ENCODE measurements at places on chromosomes 11 and 22. TPM values are rescaled to one million over a fixed set of nuclear protein-coding genes. Genes with fewer than 3 reads are reported as not detected.

- H3K27me3 ChIP-seq = no peaks in the 10 kb centered on the region
- H3K36me3 ChIP-seq = peaks cover 28% of the 10 kb centered on the region
- no peak overlapping the region for H3K27ac ChIP-seq
- no peaks in the 10 kb centered on the region for H3K4me1 ChIP-seq
- DNase-seq = no peak
Measured at GRCh38 chr11:122799406-122800105, 38.7 kb upstream of the CRTAM start.

DNA sequence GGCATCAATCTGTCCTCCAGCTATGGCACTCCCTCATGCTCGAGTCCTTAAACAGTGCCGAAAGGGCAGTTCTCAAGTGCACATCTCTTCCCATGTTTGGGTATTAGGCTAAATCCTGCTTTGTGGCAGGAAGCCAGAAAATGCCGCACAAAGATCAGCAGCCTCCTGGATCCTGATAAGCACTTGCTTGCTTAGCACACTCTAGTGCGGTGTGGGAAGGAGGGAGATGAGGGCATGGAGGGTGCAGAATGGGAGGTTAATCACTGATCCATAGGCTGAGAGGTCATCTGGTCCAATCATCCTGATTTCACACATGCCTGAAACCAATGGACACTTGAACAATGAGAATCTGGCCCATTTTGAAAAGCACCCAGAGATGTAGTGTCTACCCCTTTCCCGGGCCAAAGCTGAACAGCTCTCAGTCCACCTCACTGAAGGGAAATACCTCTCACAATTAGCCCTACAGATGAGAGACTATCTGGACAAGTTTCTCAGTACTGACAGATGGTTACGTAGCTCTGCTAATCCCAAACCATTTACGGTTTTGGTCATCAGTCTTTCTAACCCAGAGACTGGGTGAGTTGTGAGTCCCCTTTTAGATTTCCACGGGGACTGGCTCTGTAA, 29.8 kb upstream of the CHRM4 start:
- H3K27ac ChIP-seq = no peak overlapping the region
- no peak for DNase-seq
- no peaks in the 10 kb centered on the region for H3K4me1 ChIP-seq
- H3K36me3 ChIP-seq = peaks cover 39% of the 10 kb centered on the region

GRCh38 chr11:118214210-118214914, 10.4 kb downstream of the JAML start:
- H3K36me3 ChIP-seq = no peaks in the 10 kb centered on the region
- no peaks in the 10 kb centered on the region for H3K4me1 ChIP-seq
- H3K4me3 ChIP-seq = no peak overlapping the region
- H3K27ac ChIP-seq = no peak overlapping the region
- DNase-seq = no peak

DNA sequence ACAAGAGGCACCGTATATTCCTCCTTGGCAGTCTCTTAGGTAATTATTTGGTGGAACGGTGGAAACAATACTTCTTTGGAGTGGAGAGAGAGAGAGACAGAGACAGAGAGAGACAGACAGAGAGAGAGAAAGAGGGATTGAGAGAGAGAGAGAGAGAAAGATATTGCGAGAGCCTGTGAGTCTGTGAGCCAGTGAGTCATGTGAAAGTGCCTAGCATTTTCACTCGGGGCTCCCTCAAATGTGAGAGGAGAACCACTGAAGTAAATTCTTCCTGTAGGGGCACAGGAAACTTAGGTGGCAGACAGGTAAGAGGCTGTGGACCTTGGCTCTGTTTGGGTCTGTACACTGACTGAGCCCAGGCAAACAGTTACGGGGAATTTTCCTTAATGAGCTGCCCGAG, 31.6 kb upstream of the SNX19 start:
- H3K4me3 ChIP-seq = no peak overlapping the region
- no peaks in the 10 kb centered on the region for H3K36me3 ChIP-seq
- H3K27ac ChIP-seq = no peak overlapping the region
- no peak for DNase-seq

- no peak overlapping the region for H3K27ac ChIP-seq
- DNase-seq = no peak
- peaks cover 4% of the 10 kb centered on the region for H3K4me1 ChIP-seq
Measured at GRCh38 chr11:96465512-96465911, 75.7 kb downstream of the JRKL start.

DNA sequence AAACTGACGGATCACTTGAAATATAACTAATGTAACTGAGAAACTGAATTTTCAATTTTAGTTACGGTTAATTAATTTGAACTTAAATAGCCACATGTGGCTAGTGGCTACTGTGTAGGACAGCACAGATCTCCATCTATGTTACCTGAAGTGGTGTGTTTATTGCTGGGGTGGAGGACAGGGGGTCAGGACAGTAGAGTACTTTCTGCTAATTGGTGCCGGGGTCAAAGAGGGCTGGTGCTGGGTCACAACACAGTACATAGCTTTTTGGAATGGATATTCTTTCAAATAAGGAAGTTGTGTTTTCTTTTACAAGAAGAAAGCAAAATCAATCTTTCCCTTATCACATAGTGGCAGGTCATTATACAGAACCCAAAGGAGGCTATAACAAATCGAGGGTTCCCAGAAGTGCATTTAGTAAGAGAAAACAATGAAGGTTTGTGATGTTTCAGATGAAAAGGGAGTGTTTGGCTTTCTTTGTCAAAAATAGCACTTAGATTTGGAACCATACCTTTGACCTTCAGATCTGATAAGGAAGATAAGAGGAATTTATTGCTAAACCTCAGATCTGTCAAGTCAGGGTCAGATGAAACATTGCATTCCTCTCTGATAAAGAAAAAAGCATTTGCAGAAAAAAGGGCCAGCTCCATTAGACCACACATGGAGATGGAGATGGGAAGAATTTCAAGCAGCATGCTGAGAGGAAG, 384.5 kb downstream of the AASDHPPT start:
- no peaks in the 10 kb centered on the region for H3K27me3 ChIP-seq
- no peak overlapping the region for H3K27ac ChIP-seq
- DNase-seq = no peak
- H3K4me1 ChIP-seq = peaks cover 4% of the 10 kb centered on the region

KIRREL3 gene
- total RNA-seq = 6.5 TPM

TST gene
- 27.0 TPM for total RNA-seq

All from esophagus muscularis mucosa (tissue), 4 donors.